ENCODE measurements at places on chromosomes 6 and 20. TPM values are rescaled to one million over a fixed set of nuclear protein-coding genes. Genes with fewer than 3 reads are reported as not detected.

The DZANK1 gene
- total RNA-seq, result 0.83 TPM

The UNC93A gene
- not detected for total RNA-seq

The CSTF1 gene
- 105 TPM for total RNA-seq

The ANGPT4 gene
- total RNA-seq, result not detected

The ADGRB3 gene
- total RNA-seq, result not detected

The TSHZ2 gene
- not detected for total RNA-seq

The TMEM244 gene
- total RNA-seq, result 0.28 TPM

GRCh38 chr6:136701045-136701444, 91.2 kb downstream of the MAP3K5 start:
- no peak for DNase-seq

DNA sequence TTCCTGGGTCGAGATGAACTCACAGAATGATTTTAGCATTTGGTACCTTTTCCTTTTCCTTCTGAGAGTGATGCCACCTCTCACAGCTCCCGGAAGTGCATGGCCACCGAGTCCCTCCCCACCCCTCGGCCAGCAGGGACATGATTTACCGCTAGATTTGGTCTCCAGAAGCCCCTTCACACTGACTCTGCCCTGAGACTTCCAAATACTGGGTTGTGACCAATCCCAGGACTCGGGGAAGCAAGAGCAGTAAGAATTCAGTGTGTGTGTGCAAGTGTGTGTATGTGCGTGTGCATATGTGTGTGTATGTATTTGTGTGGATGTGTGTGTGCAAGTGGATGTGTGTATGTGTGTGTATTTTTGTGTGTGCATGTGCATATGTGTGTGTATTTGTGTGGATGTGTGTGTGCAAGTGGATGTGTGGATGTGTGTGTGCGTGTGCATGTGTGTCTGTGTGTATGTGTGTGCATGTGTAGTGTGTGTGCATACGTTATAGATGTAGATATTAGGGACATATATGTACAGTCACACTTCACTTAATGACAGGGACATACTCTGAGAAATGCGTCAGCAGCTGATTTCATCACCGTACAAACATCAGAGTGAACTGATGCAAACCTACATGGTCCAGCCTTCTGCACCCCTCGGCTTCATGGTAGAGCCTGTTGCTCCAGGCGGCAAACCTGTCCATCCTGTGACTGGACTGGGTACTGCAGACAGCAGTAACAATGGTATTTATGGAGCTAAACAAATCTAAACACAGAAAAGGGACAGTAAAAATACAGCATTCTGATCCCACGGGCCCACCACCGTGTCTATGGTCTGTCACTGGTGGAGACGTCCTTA, 374.5 kb downstream of the TAF4 start:
- DNase-seq, result no peak

GRCh38 chr20:43415661-43416430, 41.9 kb upstream of the SRSF6 start:
- DNase-seq, result no peak

DNA sequence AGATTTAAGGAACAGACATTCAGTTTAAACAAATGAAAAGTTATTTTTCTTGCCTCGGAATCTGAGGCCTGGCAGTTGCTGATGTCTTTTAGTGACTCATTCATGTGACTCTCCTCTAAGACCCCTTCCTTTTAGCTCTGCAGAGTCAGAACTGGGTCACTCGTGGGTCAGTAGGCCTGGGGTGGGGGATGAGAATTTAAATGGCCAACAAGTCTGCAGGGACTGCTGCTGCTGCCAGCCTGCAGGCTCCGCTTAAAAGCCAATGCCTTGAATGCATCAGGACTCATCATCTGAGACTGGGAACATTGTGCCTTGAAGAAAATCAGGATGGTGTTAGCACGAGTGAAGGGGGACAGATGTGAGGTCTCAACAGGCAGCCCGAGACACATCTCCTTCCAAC, 404.3 kb downstream of the CDH26 start:
- no peak for DNase-seq

GRCh38 chr6:56507517-56507916, 135.2 kb downstream of the DST start:
- no peak for DNase-seq

DNA sequence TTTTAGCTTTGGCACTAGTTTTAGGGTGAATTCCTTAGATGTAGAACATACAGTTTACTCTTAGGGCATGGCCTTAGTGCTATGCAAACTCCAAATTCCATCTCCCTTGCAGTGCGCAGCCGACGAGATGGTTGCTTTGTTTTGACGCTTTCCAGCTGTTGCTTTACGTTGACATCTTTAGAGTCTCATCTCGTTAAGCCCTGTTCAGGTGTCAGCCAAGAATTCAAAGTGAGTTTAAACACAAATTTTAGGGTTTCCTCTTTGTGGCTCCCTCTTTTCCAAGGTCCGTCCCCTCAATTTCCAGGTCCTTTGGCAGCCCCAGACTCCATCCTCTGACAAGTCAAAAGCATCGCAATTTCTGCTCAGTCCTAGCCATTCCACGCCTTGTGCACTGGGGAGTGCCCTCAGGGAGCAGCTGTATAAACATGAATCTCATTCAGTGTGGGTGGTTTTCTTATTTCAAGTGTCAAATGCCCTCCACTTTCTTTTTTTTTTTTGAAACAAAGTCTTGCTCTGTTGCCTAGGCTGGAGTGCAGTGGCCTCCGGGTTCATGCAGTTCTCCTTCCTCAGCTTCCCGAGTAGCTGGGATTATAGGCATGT, 14.1 kb upstream of the MAK start:
- no peak for DNase-seq

DNA sequence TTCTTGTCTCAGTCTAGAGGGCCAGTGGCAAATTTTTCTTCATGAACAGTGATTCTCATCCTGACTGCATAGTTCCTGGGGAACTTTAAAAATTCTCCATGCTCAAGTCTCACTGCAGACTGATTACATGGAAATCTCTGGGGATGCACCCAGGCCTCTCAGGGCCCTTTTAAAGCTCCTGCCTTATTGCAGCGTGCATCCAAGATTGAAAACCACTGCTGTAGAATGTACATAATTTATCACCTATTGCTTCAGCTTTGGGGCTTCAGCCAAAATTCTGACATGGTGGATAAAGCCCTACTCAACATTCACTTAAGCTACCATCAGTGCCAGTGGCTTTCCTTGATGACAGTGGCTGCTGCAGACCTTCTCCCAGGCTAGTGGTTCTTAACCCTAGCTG, 143.8 kb downstream of the BTBD3 start:
- no peak for DNase-seq

GRCh38 chr20:34680586-34681175, 3.8 kb upstream of the PIGU start:
- no peak for DNase-seq

DNA sequence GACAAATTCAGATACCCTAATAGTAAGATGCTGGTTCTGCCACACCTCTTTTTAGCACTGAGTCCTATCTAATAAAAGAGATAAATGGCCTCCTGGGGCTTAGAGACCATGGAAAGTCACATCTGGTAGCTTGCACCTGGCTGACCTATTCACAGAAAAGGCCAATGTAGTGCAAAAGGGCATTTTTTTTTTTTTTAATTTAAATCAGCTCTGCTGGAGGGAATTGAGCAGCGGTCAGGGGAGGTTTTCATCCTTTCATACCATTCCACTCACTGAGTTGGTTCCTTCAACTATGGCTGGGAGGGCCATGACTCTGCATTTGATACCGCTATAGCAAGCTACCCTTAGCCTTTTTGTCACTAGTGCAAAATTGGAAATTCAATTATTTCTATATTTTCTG, 20.1 kb upstream of the HS3ST5 start:
- no peak for DNase-seq

GRCh38 chr6:24919056-24919892, 16.5 kb downstream of the RIPOR2 start:
- DNase-seq, result no peak

DNA sequence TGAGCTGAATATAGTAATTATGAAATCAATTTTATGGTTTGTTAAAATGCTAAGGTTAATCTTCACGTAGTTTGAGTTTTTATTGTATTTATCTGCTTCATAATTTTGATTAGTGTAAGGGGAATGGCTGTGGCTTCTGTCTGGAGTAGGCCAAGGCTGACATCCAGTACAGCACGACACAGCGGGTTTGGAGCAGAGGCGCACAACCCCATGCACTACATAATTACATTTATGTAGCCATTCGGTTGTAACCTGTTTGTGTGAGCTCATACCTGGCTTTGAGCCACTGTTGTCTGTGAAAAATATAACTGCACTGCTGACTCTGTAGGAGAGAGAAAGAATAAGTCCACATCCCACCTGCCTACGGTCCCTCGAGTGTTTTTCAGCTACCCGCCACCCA, 615.5 kb downstream of the EYS start:
- DNase-seq, result no peak

GRCh38 chr20:4445784-4446183, 275.9 kb upstream of the PRND start:
- no peak for DNase-seq

DNA sequence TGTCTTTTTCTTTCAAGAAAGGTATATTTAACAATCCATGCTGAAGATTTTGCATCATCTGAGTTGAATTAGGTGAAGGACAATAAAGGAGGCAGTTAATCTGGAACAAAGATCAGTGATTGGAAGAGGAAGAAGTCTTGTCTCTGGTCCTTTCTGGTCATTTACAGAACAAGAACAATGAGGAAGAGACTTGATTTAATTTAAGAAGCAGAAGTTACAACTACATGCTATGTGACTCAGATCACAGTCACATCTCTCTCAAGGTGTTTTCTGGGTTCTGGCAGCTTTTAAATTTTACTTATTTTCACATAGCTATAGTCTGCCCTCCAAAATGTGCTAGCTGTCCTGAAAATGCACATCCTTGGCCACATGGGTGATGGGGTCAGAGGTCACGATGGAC, 53.5 kb upstream of the DEK start:
- peak; percentile 27 for DNase-seq

- DNase-seq, result no peak
Measured at GRCh38 chr6:6825193-6825784, 236.8 kb downstream of the LY86 start.

- peak; percentile 49 for DNase-seq
Measured at GRCh38 chr20:40953856-40954255, 74.8 kb upstream of the TOP1 start.

GRCh38 chr6:149079911-149080491, 237.5 kb upstream of the TAB2 start:
- DNase-seq, result peak; percentile 73
